ENCODE measurements at places on chromosomes 3 and 15.

DNA sequence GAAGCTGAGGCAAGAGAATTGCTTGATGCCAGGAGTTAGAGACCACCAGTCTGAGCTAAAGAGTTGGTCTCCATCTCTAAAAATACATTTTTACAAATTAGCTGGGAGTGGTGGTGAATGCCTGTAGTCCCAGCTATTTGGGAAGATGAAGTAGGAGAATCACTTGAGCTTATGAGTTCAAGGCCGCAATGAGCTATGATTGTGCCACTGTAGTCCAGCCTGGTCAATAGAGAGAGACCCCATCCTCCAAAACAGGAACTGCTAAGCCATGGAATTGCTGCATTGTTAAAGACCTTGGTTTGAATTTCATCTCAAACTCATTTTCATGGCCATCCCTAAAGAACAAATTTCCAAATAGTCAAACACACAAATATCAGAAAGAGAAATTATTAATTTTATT lies 113.9 kb upstream of the AGTR1 start:
- no peak for DNase-seq

DNA sequence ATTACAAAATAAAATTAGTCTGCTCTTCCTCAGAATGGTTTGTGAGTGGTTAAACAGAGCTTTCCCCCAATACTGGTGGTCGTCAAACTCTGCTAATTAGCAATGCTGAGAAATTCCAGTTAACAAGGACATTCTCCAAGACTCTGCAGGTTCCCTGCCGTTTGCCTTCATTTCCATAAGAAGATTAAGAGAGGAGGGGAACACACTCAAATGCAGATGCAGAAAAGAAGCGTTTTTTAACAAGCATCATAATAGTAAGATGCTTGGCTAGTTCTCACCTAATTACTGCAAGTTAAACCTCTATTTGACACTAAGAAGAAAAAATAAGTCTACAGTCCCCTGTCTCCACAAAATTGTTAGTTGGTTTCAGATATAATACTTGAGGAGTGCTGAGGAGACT lies 3.7 kb upstream of the SOX2 start:
- DNase-seq = no peak

DNA sequence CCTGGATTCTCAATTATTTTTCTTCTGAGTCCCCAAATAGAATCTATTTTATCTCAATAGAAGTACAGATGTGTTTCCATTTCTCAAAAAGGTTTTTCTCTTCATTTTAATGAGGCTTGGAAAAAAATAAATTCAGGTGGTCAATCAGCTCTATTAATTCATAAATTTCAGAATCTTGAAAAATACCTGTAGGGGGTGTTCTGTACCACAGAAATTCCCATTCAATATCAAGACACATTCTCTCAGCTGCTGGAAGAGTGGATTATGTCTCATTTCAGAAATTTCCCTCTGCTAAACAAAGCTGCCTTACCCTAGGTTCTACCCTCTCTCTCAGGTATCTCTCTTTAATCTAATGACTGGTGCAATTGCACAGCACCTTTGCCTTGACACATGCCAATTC lies 1121.2 kb downstream of the SI start:
- DNase-seq = no peak

GRCh38 chr3:51391566-51392354 lies 675 bp downstream of the RBM15B start:
- peak; percentile 79 for DNase-seq

- no peak for DNase-seq
These were observed 267.5 kb downstream of the OCA2 start for GRCh38 chr15:27831384-27832236.

DNA sequence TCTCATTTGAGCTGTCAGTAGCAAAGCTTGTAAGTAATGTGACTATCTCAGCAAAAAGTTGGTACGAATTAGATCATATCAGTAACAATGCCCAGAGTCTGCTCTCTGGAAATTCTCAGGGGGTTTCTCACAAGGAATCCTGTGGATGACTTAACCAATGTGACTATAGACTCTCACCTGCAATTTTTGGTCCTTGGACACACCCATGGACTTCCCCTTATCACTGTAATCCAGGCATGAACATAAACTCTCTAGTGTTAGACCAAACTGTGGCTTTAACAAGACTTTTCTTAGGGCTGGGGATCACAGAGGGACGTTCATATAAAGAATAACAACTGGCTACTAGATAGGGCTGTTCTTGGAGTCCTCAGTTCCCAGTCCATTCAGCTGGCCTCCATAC lies 3.9 kb upstream of the ZNF80 start:
- DNase-seq = no peak

GRCh38 chr15:85871545-85871944 lies 76.8 kb upstream of the KLHL25 start:
- no peak for DNase-seq

GRCh38 chr15:90221246-90221900 lies 12.4 kb downstream of the CIB1 start:
- DNase-seq = peak; percentile 95

DNA sequence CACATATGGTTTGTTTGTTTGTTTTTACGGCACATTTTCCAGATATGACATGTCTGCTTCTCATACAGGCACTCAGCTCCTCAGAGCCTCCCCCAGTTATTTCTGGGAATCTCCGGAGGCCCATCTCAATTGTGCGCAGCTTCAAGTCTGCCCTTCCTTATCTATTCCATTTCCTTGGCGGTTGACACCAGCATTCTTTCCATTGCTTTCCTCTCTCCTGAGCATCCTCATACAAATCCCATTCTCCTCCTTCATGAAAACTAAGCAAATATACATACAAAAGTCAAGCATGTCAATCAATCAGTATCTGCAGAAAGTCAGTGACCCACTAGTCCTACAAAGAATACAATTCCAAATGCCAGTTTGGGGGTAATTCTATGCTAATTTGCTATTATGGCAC lies 166.7 kb downstream of the SQOR start:
- no peak for DNase-seq

DNA sequence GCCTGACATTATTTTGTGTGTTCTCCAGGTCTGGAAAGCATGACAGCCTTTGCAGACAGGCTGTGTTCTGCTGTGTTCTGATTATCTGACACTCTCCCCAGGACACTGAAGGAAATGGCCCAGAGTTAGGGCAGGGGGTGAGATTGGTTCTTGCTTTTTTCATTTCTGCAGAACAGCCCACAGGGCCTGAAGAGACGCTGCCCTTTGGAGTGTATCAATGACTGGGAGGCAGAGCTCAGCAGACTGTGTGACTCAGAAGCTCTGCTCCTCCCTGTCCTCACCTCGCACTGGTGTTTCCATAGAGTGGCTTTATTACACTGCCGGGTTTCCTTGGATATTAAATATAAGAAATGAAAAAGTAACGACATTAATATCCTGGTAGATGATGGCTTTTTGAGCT lies 523.6 kb downstream of the NTRK3 start:
- DNase-seq = no peak

DNA sequence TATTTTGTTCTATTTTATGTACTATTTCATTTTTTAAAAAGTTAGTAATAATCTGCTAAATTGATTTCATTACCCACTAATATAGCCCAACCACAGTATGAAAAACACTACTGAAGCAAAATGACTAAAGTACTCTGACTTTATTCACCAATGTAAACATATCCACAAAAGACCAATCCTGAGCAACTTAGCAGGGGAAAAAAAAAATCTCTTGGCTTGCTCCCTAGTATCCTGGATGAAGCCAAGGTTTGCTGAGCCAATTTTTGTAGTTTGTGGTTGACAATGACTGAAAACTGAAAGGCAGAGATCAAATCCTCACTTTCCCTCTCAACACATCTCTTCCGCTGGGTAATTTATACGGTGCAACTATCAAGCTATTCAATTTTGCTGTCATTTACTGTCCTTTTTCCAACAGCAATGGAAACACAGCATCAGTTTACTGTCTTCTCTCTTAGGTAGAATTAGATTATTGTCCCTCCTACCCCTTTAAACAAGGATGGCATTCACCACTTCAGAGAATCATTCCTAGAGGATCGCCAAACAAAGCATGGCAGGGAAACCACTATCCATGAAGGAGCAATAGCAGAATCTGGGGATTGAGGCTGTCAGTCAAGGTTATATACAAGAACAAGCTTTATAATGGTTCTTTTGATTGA lies 149.7 kb downstream of the THRB start:
- DNase-seq = no peak

GRCh38 chr15:31178705-31179104 lies 77.2 kb upstream of the TRPM1 start:
- DNase-seq = no peak

DNA sequence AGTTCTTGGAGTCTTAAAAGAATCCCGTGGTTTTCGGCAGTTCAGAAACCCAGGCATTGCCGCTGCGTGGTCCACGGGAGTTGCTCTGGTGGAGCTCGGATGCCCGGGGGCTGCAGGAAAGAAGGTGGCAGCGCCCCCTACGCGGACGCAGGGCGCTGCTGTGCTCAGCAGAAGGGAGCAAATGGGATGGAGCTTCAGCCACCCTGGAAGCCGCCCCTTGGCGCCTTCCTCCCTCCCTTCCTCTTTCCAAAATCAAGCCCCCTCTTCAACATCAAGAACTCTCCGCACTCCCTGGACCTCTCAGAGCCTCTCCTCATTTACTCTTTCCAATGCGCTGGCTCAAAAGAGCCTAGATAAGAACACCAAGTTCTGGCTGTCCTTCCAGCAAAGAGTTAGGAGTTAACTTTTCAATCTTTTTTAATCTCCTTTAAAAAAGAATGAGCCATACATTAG lies 880 bp upstream of the CHRNA7 start:
- DNase-seq = peak; percentile 68

GRCh38 chr3:71585131-71585530 lies 1.6 kb upstream of the FOXP1 start:
- DNase-seq = no peak

GRCh38 chr3:186640473-186640818 lies 247 bp downstream of the FETUB start:
- DNase-seq = no peak

- DNase-seq = peak; percentile 85
These were observed at the start of gene LRRC3B for GRCh38 chr3:26622621-26623418. LRRC3B (plus strand) TSS chr3:26622772; CDS start chr3:26709673, 86,901 bp downstream.

GRCh38 chr3:124885466-124886167 lies 1.5 kb downstream of the ITGB5 start:
- DNase-seq = peak; percentile 52

DNA sequence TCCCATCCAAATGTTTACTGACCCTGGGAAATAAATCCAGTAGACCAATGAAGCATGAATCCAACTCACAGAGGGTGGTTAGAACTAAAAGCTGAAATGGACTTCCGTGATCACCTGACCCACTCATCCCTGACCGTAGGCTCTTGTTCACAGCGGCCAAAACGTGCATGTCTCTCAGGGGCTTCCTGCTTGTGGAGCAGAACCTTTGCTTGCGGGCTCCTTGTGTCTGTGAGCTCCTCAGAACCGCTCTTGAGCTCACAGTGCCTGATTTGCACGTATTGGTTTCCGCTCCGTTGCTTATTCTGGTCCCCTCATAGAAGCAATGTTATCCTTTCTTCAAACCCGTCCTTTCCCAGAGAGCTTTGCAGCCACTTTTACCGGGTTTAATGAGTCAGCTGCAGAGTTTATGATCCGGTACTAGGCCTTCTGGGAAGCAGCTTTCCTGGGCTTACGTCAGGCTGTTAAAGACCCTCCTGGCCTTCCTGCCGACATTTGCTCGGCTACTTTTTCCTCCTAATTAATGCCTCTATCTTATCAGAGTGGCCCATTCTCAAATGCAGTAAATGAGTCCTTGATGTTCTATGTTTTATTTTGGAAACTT lies 35.4 kb downstream of the LIPC start:
- no peak for DNase-seq

- no peak for DNase-seq
These were observed 315.9 kb downstream of the FEZF2 start for GRCh38 chr3:62057339-62058047.

All from H7 (cell line).